ENCODE measurements at places on chromosomes 3 and 15.

GRCh38 chr3:10945683-10946287, 46.8 kb upstream of the SLC6A1 start:
- DNase-seq = peak; percentile 27

GRCh38 chr15:101499863-101500713, 10.6 kb upstream of the PCSK6 start:
- no peak for DNase-seq

- DNase-seq = no peak
These were observed 336.3 kb upstream of the CFAP20DC start for GRCh38 chr3:59386165-59386564.

- DNase-seq = peak; percentile 43
These were observed 1.0 kb upstream of the MAP3K13 start for GRCh38 chr3:185361920-185362319.

DNA sequence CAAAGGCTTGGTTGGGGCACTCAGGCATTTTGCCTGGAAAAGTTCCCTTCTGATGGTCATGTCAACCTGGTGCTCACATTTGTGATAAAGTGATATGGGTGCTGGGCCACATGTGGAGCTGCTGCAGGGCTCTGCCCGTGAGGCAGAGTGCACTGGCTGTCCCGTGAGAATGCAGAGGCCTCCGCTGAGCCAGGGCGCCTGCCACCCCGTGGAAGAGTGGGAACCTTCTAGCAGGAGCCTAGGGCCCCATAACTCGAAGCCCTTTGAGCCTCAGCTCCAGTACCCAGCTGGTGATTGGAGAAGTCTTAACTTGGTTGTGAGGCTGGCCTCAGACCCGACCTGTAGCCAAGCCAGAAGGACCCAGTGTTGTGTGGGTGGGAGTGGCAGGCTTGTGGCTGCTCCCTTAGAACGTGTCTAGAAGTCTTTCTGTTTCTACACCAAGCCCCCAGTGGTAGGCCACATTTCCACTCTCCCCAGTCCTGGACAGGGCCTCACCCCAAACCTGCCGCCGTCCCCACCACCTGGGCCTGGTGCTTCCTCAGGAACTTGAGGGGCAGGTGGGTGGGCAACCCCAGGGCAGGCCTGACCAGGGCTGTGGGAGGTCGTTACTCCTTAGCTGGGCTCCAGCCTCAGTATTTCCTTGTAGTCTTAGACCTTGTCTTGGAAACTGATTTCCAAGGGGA, 19.7 kb downstream of the SEC61A1 start:
- no peak for DNase-seq

DNA sequence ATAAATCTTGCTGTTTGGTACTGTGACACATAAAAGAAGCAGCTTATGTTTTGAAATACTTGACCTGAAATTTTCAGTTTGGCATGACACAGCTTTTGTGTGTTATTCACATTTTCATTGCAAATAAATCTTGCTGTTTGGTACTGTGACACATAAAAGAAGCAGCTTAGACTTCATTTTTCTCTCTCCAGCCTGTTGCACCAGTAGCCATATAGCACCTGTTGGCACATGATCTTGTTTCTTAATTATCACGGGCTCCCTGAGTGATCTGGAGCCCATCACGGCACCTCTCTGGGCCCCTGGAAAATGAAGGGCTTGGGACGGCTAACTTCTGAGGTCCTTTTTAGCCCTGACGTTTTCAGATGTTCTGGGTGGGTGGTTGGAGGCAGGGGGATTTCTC, 77.4 kb upstream of the SLCO3A1 start:
- DNase-seq = no peak

DNA sequence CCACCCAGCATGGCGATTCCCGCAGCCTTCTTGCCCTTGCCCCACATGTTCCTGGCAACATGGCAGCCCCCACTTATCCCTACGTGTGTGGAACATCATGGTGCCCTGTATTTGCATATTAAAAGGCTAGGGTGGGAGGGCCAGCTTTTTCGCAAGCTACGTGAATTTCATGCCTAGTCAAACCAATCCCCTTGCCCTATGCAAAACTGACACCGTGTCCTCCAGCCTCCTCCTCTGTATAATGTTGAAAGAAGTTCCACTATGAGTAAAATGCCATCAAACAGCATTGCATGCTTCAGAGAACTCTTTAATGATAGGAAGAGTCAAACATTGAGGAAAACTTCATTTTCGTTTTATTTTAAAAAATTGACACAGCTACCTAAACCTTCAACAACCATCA, 170.9 kb downstream of the IL1RAP start:
- no peak for DNase-seq

GRCh38 chr15:39680868-39681267, 100.0 kb downstream of the THBS1 start:
- DNase-seq = peak; percentile 17

DNA sequence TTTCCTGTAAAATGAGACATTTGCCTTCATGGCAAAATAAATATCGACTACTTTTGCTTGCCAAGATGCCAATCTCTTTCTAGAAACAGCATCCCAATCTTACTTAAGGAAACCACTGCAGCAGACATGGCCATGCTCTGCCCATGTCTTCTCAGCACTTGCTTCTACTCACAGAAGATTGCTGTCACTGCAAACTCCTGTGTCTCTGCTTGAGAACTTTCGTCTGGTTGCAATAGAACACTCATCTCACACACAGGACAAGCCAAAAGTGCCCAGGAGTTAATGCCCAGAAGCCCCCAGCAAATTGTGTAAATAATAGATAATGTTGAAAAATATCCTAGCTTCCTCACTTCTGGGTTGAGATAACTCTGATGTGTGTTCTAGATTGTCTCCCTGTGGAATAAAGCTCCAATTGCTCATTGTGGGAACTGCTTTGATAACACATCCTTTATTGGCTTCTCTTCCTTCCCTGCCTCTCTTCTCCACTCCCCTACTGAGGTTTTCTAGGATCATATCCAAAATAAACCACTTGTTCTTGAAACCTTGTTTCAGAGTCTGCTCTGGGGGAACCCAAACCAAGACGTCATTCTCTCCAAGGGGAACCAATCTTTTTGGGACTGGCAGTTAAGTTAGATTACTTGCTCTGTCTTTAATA, 156.3 kb upstream of the STRIT1 start:
- DNase-seq = no peak

- DNase-seq = no peak
These were observed 76.0 kb downstream of the CFAP20DC start for GRCh38 chr3:58973796-58974195.

DNA sequence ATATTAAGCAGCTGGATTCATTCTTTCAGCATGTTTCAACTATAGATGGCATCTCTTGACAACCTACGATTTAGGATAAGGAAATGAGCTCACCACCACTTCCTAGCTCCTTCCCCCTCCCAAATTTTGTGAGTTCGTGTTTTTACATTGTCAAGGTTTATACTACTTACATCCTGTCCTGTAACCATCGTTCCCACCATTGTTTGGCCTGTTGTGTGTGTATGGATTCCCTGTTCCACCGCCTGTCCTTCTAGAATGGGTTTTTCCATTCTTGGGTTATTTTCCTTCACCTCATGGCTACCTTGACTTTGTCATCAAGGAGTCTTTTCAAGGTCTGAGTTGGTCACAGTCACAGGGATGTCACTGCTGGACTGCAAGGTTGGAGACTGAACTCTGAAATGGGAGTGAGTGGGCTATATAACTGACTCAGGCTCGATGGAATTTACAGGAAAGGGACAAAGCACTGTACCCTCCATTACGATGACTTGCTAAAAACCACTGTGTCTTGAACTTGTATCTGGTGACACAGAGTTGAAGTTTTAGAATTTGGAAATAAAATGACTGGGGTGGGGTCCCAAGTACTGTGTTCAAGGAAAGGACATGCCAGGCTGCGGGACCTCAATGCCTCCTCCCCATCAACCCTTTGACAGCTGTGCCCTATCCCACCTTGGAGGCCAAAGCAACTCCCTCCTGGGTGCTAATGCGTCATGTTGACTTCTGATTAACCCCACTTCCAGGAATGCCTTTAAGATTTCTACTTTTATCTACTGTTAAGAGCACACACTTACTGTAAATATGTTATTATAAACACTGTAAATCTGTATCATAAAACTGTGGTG, 66.8 kb upstream of the BLM start:
- DNase-seq = peak; percentile 15

DNA sequence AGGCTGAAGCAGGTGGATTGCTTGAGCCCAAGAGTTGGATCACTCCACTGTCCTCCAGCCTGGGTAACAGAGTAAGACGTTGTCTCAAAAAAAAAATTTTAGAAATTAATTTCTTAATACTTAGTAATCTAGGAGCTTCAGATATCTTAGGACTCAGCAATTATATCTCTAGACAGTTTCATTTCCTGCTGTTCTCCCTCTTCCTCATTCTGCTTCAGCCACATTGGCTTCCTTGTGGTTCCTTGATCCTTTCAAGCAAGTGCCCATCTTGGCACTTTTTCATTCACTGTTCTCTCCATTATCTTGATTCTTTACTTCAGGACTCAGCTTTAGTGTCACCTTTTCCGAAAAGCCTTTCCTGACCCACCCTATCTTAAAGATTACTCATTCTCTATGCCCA, 22.5 kb downstream of the TMEM202 start:
- no peak for DNase-seq

All from HFFc6 (cell line).